ENCODE measurements at places on chromosomes 1 and 21.

GRCh38 chr1:54721719-54722118 is 6.1 kb downstream of the TTC4 start:
- DNase-seq = no peak

DNA sequence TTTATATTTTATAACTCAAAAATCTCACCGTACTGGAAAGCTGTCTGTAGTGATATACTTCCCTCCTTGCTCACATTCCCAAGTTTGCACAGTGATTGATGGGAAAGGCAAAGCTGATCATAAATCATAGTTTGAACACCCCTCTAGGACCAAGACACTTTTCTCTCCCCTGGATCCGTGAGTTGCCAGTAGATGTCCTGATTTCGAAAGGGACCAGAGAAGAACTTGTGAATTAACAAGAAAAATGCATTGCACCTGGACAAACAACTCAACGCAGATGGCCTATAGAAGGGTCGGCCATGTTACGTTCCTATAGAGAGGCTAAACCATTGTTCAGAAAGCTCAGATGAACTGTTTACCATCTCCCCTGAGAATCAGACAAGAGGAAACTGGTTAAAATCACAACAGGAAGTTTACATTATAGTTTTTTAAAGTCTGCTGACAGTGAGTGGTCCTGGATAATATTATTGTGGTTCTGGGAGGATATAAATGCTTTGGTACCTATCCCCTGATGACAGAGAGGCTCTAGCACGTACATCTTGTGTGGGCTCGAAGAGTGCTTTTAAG is 124.0 kb upstream of the SLC45A1 start:
- no peak for DNase-seq

DNA sequence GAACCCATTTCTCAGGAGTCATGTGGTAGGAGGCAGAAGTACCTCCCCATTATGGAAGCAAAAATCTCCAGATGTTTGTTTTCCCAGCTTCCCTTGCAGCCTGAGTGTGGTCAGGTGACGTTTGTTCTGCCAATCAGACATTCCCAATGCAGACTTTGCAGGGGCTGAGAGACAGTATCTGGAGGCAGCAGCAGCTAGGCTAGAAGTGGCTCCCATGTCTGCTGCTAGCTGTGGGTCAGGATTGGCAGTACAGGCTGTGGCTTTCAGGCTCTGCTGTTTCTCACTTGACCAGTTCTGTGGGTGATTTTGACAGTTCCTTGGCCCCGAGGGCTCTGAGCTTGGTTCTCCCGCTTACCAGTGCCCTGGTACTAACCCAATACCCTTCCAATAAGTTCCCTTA is 58.6 kb upstream of the NBPF3 start:
- no peak for DNase-seq

- DNase-seq = no peak
These were observed 50.3 kb downstream of the MCOLN2 start for GRCh38 chr1:84946631-84947030.

DNA sequence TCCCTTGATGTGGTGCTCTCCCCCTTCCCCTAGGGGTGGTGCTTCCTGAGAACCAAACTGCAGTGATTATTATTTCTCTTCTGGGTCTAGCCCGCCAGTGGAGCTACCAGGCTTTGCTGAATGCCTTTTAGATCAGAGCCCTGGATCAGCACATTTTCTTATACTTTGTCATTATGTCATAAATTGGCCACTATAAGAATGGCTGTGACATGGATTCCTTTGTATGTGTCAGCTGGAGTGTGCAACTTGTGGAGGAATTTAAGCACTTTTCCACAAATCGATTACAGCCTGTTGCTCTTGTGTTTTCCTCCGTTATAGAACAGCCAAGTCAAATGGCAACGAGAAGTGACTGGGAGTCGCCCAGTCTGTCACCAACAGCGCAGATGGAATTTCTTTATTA is 273.3 kb downstream of the DUSP10 start:
- no peak for DNase-seq

DNA sequence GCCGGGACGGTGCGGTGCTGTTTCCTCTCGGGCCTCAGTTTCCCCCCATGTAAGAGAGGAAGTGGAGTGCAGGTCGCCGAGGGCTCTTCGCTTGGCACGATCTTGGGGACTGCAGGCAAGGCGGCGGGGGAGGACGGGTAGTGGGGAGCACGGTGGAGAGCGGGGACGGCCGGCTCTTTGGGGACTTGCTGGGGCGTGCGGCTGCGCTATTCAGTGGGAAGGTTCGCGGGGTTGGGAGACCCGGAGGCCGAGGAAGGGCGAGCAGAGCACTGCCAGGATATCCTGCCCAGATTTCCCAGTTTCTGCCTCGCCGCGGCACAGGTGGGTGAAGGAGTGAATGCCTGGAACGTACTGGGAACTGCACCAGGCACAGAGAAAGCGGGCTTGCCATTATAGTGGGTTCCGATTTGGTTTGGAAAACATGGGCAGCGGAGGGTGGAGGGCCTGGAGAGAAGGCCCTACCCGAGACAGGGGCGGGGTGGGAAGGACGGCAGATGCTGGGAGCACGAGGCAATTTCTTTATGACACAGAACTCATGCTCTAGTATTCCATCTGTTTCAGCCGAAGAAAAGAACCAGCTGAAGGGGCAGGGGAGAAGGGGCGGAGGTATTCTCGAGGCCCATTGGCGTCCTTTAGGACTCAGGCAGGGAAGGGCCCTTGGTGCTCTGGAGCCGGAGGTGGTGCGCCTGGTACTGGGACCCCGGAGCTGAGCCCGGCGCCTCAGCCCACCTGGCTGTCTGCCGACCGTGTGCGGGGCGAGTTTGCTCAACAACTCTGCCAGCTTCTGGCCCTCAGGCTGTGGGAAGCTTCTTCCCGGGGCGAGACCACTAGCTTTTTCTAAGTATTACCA is 960 bp downstream of the PCSK9 start:
- DNase-seq = no peak

GRCh38 chr21:38531039-38531541 is 32.8 kb upstream of the ERG start:
- no peak for DNase-seq

- DNase-seq = no peak
These were observed 13.1 kb upstream of the COP1 start for GRCh38 chr1:176220100-176220689.

DNA sequence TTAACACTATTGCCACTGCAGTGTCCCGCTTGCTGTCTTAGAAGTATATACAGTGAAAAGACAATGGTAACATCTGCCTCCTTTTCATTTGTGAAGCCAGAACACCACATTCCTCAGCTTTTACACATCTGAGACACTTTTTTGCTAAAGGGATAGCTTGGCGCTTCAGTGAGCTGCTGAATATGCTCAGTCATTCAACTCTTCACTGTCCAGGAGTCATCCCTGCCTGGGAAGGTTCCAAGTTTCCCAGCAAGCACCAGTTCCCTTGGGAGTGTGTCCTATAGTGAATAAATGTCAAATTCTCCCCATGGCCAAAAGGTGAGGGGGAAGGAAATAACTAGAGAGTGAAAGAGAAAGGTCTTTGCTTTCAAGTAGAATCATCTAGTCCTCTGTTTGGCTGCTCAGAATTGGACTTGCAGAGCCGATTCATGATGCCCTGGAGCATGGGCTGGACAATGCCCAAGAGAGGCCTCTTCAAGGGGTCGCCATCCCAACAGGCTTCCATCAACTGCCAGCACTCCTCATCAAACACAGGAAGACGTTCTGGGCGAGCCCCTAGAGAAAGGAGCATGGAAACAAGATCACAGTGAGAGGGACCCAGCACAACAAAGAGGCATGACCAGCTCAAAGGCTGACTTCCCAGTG is 25.5 kb upstream of the RBBP5 start:
- no peak for DNase-seq

DNA sequence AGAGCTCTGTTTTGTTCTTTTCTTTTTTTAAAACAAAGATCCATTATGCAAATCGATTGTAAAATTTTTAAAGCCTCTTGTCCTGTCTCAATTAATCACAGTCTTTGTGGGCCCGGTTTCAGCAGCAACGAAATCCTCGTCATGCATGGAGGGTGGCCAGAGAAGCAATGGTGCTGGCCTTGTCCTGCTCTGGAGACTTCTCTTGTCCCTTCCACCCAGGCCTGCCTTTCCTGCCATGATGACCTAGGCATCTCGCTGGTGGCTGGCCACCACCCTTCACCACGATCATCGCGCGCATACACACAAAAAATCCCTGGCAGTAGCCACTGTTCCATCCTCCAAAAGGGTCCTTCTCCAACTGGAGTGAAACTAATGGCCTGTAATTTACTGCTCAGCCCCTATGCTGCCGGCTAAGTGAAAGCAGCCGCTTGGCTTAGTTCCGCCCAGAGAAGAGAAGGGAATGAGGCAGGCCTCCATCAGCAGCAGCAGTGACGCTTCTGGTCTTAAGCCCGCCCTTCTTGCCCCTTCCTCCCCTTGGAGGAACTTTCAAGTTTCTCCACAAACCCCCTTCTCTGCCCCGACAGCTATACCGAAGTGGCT is 309.5 kb downstream of the NPHP4 start:
- DNase-seq = no peak

DNA sequence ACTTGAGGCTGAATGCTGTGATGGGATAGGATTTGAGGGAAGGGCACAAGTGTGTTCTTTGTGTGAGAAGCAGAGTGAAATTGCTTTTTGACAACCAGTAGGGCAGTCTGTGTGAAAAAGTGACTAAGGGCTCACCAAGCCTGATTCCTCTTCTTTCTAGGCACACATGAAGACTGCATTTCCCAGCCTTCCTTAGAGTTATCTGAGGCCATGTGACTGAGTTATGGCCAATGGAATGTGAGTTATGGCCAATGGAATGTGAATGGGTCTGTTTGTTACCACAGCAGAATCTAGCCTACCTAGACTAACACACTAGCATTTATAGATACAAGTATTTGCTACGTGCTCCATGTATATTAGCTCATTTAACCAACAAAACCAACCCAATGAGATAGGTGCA is 35.3 kb upstream of the DIRAS3 start:
- no peak for DNase-seq

DNA sequence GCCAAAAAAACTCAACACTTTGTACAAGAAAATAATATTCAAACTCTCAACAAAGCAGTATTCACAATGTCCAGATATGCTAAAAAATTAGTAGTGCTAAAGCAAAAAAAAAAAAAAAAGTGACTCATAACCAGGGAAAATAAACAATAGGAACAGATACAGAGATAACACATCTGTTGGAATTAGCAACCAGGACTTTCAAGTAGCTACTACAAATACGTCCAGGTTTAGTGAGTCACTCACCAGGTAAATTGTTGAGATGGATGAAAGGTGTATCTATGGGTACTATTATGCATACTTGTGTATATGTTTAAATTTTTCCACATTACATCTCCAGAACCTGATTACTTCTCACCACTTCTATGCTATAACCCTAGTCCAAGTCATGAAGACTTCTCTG is 144.8 kb upstream of the SLC35F3 start:
- no peak for DNase-seq

DNA sequence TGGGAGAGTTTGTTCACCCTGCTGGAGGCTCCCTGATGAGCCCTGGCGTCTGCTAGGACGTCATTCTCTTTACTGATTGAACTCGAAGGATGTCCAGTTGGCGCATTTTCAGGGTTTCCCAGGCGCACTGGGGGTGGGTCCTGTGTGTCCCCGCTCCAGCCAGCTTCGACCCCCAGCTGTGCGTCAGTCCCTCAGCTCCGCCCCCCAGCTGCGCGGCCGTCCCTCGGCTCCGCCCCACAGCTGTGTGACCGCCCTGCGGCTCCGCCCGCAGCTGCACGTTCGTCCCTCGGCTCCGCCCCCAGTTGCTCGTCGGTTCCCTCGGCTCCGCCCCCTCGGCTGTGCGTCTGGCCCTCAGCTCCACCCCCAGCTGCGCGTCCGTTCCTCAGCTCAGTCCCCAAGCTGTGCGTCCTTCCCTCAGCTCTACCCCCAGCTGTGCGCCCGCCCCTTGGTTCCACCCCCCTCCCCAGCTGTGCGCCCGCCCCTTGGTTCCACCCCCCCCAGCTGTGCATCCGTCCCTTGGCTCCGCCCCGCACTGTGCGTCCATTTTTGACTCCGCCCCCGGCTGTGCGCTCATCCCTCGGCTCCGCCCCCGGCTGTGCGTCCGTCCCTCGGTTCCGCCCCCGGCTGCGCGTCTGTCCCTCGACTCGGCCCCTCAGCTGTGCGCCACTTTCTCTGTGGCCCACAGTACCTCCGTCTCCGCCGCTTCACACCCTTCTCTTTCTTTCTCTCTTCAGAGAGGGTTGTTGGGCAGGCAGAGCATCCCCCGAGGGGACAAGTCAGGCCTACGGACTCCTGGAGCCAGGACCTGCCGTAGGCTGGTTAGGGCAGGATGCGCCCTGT is 61.3 kb downstream of the FAAP20 start:
- peak; percentile 99 for DNase-seq

- peak; percentile 27 for DNase-seq
These were observed 112.9 kb downstream of the ZBTB18 start for GRCh38 chr1:244163861-244164510.

DNA sequence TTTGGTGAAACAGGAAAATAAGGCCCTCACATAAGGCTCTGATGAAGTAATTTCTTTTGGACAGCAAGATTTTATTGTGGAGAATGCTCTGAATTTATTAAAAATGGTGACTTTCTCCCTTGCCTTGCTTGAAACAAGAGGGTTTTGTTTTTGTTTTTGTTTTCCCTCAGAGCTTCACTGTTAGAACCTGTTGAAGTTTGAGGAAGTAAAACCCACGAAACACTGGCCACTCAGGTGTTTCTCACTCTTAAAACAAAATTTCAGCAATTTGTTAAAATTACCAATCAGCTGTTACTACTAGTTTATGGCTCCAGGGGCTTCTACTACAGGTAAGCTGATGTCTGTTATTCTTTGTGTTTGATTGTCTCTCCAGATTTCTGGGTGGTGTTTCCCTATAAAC is 112.6 kb upstream of the B3GALT2 start:
- no peak for DNase-seq

DNA sequence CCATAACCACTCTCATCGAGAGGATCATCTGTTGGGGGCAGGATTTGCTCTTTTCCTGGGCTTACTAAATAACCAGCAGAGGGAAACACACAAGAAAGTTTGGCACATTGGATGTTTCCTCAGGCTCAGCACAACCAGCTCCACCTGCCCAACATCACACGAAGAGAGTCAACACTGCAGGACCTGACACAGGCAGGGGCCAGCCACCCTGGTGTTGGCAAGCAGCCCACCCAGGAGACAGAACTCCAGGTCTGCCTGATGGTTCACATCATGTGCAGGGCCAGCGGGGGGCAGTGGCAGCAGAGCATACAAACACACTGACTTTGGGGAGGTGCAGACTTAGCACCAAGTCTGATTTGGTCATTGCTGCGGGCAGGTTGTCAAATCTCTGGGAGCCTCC is 182.3 kb upstream of the GALNT2 start:
- no peak for DNase-seq

GRCh38 chr1:175656416-175656815 is 87.0 kb downstream of the TNR start:
- DNase-seq = no peak
